ENCODE measurements at places on chromosomes 16 and 17. TPM values are rescaled to one million over a fixed set of nuclear protein-coding genes. Genes with fewer than 3 reads are reported as not detected.

GRCh38 chr17:77772899-77773358 is 185.6 kb upstream of the TNRC6C start:
- DNase-seq, result no peak

DNA sequence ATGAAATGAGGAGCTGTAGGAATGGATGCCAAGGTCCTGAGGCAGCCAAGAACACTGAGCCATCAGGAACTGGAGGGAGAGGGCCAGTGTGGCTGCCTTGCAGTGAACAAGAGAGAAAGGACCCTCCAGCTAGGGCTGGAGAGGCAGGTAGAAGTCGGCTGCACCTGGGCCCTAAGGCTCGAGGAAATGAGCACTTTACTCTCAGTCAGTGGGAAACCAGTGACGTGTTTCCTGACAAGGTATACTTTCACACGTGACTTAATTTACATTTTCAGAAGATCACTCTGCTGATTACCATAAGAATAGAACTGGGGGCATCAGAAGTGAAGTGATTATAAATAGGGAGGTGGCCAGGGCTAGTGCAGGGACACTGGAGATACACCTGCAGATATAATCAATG is 115.2 kb downstream of the C17orf67 start:
- no peak for DNase-seq

- peak; percentile 98 for DNase-seq
Measured at GRCh38 chr17:78315355-78316114, 44.3 kb downstream of the SOCS3 start.

DPEP3 gene
- not detected for total RNA-seq

DNA sequence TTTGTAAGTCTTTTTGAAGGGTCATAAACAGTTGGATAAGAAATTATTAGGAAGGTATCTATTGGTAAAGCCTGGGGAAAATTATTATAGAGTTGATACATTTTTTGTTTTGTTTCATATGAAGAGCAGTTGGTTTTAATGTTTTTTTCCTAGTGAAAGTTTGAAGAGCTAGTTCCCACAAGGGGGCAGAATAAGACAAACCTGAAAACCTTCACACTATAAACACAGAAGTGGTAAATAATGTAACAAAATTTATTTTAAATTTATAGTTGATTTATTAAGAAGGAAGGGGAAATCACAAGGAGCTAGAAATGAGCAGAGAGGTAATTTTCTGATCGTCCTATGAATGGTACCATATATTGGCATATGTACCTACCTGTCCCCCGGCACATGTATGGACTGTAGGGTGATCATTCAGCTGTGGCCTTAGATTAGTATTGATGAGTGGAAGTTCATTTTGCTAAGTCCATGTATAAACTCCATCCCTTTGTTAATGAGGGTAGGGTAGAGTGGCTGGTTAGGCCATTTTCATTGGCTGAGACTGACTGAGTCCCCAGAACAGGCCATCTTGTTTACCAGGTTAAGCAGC is 116.3 kb downstream of the TANC2 start:
- DNase-seq, result peak; percentile 30

DNA sequence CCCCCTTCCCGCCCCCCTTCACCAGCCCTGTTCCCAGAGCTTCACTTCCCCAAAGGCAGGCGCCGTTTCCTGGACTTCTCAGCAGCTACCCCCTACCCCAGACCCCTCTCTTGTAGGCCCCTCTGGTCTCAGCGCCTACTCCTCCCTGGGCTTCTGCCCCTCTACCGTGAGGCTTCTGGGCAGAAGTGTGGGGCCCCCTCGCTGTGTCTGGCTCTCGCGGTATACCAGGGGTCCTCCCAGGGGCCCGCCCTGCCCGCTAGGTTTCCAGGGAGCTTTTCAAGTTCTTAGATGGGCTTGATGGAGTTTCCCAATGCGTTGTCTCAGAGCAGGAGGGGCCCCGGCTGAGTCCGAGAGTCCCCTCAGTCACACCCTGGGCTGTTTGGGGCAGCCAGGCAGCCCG is 247.1 kb downstream of the SEC14L1 start:
- DNase-seq, result no peak

Data from SJSA1 (cell line).